ENCODE measurements at places on chromosomes 1 and 21.
A peak's percentile ranks its signal among the peaks of the same experiment; 100 is the strongest.

- DNase-seq: no peak
Observed at GRCh38 chr1:53258216-53258615, 19.9 kb upstream of the MAGOH start.

DNA sequence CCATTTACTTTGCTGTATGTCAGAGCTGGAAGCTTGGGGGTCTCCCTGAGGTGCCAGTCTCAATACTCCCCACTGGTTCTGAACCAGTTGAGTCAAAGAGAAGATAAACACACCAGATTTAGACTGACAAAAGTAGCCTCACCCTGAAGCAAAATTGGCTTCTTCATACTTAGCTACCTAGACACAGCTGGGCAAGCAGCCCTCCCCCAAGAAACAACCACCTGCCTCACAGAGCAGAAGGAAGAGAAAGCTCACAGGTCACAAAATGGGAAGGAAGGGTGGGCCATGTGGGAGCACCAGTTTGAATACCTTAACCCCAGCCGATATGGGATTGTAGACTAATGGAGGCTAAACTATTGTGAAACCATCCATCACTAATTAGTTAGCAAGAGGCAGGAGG lies 24.6 kb upstream of the MYSM1 start:
- DNase-seq: no peak

GRCh38 chr1:31105646-31106045 lies 40.1 kb upstream of the PUM1 start:
- no peak for DNase-seq

GRCh38 chr1:114082867-114083585 lies 70.6 kb downstream of the SYT6 start:
- no peak for DNase-seq

GRCh38 chr1:10193288-10193687 lies 17.1 kb upstream of the KIF1B start:
- DNase-seq: no peak

DNA sequence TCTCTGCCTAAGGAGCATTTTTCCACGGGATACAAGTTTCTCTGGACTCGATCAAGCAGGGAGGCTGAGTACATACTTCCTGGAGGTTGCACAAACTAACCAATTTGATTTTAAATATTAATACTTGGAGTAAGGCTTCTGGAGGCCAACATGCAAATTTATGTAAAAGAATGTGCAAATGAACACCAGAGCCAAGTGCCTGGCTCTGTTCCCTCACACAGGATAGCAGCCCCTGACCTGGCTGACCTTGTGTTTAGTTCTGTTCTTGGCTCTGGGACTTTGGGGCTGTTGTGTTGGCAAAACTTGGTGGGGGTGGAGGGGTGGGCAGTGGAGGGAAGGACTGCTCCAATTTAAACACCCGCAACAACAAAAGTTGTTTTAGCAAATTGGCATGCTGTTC lies 34.2 kb downstream of the CNIH3 start:
- DNase-seq: no peak

- DNase-seq: peak; percentile 51
Observed at GRCh38 chr1:150922519-150922975, 3.6 kb upstream of the SETDB1 start.

DNA sequence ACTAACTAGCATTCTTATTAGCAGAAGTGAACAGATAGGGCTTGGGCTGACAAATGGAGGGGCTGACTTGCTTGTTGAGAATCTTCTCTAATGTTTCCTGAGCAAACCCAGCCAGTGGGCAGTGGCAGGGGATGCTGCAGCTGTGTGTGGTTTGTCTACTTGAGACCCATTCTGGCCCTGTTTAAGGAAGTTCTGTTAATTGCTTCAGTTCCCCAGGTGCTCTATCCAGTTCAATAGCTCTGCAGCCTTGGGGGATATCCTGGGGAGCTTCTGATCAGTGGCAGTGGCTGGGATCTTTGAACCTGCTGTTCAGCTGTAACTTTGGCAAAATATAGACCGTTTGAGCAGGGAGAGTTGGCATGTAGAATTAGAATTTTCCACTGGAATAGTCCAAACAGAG lies 137.4 kb downstream of the ZNF326 start:
- no peak for DNase-seq

DNA sequence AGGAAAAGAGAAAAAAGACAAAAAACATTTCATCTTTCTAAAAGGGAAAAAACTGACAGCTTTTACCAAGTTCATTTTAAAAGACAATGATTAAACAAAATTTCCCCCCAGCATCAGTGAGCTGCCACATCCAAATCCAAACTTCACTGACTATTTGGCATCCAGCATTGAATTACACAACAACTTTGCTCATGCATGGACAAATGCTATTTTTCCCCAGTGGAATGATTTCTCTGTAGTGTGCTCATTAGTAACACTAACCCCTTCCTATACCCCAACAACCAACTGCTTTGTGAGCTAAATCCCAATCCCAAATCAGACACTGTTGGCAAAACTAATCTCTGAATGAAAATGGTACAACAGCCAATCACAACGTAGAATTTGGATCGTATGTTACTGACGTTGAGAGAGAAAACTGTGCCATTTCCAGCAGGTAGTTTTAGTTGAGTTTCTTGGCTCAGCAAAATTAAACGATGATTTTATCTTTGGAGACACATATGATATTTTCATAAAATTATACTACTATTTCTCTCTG lies 37.9 kb downstream of the PIK3R3 start:
- DNase-seq: no peak

DNA sequence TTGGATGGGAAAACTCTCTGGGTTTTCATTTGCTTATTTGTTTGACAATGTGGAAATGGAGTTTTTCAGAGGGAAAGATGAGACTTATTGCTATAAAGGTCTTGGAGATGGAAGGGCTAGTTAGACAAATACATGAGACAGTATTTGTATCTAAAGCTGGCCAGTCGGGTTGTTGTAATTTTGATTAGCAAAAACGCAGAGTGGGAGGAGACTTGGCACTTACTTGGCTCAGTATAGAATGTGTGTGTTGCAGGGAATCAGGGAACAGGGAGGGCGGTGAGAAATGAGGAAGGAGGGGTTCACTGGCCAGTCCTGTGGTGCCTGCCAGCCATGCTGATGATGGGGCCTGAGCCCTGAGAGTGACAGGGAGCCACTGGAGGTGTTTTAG lies 6.0 kb upstream of the FOXE3 start:
- DNase-seq: no peak

All from stimulated activated CD4-positive, alpha-beta T cell treated with anti-CD3 and anti-CD28 coated beads, Interleukin-1b, Interleukin-23, amount 100 ng/mL, for 1 hour (primary cell).